ENCODE measurements at places on chromosomes 16 and 17. TPM values are rescaled to one million over a fixed set of nuclear protein-coding genes. Genes with fewer than 3 reads are reported as not detected.
A peak's percentile ranks its signal among the peaks of the same experiment; 100 is the strongest.

The HSD11B2 gene
- total RNA-seq = not detected

- no peak for DNase-seq
These were observed 219.9 kb upstream of the NLRP1 start for GRCh38 chr17:5804251-5804650.

The MAPT gene
- 0.11 TPM for total RNA-seq

- no peak for DNase-seq
These were observed 1.1 kb upstream of the DNAJC7 start for GRCh38 chr17:42018339-42018738.

The POLR3E gene
- total RNA-seq = 49.9 TPM

DNA sequence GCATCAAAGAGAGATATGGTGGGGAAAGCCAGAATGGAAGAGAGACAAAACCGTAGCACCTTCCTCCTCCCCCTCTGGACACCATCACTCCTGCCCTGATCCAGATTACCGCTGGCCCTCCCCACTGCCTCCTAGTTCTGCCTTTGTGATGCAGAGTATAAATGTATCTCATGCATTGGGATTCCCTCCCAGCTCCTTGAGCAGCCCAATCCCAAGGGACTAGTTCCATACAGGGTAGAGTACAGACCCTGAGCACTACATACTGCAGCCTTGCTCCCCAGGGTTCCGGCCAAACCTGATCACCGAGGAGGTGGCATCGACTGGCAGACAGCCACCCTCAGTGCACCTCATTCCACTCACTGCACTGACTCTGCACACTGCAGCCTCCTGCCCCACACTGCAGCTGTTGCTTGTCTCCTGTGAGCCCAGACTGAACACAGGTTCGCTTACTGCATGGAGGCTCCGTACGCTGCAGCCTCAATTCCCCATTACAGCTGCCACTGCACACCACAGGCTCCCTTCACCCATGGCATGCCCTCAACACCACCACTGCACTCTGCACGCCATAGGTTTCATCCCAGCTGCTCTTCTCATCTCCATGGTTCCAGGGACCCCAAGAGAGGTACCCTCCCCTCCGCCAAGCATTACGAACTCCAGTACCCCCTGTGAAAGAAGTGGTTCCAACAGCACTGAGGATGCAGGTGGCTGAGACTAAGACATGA lies 1.7 kb upstream of the THRA start:
- no peak for DNase-seq

The RNF227 gene
- total RNA-seq = 4.2 TPM

- DNase-seq = peak; percentile 57
These were observed 55.6 kb downstream of the BAIAP2 start for GRCh38 chr17:81090361-81091136.

DNA sequence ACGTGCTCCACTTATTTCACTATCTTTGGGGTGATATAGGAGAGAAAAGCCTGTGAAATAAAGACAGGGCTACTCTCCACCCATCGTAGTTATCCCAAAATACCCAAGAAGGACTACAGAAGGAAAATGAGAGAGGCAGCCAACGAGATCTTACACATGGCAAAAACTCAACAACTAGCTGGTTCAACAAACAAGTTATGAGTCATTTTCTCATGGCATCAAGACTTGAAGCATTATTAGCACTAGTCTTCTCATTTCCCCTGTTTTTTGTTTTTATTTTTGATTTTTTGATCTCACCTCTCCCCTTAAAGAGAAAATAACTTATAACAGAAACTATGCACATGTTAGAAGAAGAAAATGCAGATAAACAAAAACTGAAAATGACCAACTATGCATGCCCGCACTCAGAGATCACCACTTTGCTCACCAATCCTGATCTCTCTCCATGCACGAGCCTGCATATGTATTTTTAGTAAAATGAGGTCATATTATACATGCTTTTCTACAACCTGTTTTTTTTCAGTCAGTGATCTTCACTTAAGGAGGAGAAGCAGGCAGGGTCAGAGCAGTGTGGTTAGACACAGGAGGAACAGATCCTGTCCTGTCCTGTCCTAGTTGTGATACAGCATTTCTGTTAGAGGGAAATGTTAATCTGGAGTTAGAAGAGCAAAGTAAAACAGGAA lies 22.8 kb downstream of the FAM117A start:
- no peak for DNase-seq

DNA sequence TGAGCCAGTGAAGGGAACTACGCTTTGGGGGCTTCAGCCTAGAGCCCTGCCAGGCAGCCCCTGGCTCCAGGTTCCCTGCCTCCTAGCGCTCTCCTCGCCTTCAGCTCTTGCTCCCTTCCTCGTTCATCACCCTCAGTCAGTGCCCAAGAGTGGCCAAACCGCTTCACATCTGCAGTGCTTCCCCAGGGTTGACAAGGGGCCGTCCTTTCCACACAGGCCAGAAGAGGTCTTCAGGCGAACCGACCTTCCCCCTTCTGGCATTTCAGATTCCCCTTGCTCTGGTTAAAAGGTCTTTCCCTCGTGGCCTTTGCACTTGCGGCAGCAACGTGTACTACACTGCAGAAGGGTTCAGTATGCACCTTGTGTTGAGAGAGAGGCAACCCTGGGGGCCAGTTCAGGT lies 4.1 kb downstream of the RASD1 start:
- no peak for DNase-seq

The KRT27 gene
- not detected for total RNA-seq

The RNF40 gene
- 100 TPM for total RNA-seq

DNA sequence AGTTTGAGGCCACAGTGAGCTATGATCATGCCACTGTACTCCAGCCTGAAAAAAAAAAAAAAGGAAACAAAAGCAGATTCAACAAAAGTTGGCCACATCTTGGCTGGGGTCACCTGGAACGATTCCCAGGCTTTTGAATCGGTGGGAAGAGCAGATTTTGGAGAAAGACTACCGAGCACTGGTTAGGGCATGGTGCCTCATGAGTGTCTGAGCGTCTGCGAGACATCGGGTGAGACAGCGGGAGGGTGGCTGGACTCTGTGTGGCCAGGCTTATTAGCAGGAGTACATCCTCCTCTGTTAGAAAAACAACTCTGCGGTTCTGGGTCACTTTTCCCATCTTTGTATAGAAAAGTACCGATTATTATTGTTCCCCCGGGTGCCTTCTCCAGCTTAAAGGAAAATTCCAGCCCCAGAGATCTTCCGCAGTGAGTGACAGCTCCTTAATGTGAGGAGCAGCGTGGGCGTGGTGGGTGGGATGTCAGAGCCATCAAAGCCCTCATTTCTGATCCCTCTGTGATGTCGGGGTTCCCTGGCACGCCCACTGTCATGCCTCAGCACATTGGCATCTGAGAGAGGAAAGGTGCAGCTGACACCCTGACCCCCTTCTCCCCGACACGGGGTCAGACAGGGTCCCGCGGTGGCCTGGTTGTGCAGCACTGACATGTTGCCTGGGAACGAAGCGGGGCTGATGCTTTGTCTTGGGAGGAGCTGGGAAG lies 6.9 kb downstream of the RGS9 start:
- DNase-seq = no peak

GRCh38 chr16:68910051-68910450 lies 66.7 kb downstream of the TANGO6 start:
- no peak for DNase-seq

The SMIM36 gene
- total RNA-seq = not detected

DNA sequence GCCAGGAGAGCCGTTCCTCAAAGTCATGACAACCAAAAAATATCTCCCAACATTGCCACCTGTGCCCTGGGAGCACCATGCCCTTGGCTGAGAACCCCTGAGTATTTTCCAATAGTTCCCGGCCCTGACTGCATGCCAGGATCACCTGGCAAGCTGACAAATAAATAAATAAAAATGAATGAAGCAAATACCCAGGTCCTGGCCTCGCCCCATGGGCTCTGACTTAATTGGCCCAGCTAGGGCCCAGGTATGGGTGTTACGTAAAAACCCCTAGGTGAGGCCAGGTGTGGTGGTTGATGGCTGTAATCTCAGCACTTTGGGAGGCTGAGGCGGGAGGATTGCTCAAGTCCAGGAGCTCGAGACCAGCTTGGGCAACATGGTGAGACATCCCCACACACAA lies 2.7 kb upstream of the C16orf74 start:
- no peak for DNase-seq

The ENO3 gene
- total RNA-seq = 26.6 TPM

GRCh38 chr16:89365044-89365467 lies 125.3 kb downstream of the ANKRD11 start:
- DNase-seq = no peak

DNA sequence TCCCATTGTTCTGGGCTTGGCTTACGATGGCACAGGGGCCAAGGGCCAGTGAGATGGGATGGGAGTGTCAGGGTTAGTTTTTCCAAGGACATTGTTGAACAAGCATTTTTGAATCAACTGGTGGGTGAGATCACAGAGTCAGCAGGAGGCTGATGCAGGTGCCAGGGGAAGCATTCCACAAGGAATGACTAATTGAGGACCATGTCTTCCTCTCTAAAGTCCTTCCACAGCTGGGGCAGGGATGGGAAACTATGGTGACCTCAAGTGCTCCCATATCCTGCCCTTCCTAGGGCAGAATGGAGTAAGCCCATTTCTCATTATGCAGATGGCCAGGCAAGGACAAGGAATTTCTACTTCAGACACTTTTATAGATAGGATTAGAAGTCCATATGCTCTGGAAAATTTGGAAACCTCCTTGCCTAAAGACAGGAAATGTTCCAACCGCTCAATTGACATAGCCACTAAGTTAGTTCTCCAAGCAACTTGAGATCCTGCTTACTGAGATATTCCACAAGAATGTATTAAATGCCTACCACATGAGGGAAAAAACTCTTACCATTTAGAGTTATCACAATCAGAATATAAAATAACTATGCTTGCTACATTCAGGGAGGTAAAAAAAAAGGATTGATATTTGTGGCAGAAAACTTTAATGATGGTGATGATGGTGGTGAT lies 21.2 kb upstream of the ENGASE start:
- no peak for DNase-seq

- no peak for DNase-seq
These were observed 228.7 kb downstream of the MSI2 start for GRCh38 chr17:57484826-57485565.

The PYDC1 gene
- not detected for total RNA-seq

The RCVRN gene
- total RNA-seq = not detected

DNA sequence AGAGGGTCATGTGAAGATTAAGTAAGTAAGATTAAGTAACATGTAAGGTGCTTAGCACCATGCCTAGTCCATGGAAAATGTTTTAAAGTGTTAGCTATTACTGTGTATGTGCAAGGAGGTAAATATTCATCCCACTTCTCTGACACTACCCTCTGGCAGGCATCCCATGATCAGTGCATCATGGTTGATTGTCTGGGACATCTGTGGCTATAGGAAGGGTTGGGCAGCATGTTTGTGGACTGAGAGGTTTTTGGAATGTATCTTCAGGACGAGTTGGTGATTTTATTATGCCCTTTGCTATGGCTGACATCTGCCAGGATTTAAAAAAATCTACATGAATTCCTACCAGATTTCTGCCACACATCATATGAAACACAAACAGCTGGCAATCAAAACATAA lies 6.5 kb upstream of the TAOK1 start:
- DNase-seq = no peak

DNA sequence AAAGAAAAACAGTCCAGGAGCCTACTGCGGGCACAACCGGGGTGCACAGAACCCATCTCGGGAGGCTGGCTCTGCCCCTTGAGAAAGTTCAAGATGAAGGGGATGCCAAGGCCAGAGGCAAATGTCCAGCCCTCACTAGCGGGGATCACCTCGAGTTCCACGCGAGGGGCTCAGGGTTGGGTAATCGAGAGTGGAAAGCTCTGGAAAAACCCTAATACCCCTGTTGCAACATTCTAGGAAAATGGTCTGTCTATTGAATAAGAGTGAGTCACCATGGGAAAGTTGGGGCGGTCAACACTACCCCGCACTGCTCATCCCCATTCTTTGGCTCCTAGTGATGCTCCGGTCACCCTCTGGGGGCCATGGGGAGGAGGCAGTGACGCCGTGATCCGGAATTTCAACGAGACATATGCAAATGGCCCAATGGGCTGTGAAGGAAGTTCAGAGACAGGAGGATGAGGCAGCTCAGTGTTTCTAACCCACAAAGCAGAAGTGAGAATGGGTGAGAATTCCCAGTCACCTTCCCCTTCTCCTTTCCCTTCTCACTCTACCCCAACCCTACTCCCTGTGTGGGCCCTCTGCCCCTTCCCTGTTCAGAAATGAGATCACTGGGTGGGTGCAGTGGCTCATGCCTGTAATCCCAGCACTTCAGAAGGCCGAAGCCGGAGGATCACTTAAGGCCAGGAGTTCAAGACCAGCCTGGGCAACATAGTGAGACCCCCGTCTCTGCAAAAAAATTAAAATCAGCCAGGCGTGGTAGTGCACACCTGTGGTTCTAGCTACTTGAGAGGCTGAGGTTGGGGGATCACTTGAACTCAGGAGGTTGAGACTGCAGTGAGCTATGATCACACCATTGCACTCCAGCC lies 22.4 kb downstream of the SOCS3 start:
- DNase-seq = no peak

GRCh38 chr17:15431766-15432165 lies 35.7 kb downstream of the CDRT4 start:
- DNase-seq = no peak

- no peak for DNase-seq
These were observed 167.0 kb downstream of the MAP2K4 start for GRCh38 chr17:12187658-12188057.

The SEZ6 gene
- not detected for total RNA-seq

DNA sequence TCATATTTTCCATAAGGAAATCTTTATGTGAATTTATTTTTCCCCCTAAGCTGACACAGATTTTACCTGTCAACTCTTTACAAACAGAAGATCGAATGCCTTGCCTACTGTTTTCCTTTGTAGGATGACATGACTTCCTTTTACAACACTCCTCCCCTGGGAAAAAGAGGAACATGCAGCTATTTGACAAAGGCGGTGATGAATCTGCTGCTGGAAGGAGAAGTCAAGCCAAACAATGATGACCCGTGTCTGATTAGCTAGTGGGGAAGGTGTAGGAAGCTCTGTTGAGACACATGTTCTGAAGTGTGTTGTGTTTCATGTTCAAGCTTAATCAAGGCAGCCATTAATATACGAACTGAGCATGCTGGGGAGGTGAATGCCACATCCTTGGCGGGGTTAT lies 238.0 kb downstream of the PHKB start:
- no peak for DNase-seq

The AATF gene
- 72.9 TPM for total RNA-seq

GRCh38 chr17:74992223-74992622 lies 4.8 kb downstream of the CDR2L start:
- DNase-seq = no peak

DNA sequence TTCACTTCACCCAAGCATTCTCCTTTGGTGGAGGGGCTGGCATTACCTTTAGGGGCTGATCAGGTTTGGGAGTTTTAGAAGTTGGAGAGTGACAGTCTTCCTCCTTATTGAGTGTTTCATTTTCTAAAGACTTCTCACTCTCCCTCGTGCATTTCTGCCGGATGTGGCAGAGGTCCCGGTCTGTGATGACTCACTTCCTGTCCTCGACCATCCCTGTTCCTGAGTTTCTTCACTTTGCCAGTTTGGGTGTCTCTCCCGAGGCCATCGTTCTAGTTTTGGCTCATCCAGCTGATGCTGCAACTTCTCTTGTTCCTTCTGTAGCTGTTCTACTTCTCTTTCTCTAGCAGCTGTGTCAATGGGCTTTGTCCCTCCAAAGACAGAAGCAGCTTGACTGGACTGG lies 104.3 kb downstream of the PHKB start:
- no peak for DNase-seq

The CD300LG gene
- not detected for total RNA-seq

The KRTAP4-3 gene
- total RNA-seq = not detected

- no peak for DNase-seq
These were observed 92.5 kb upstream of the HAS3 start for GRCh38 chr16:69012906-69013305.

- DNase-seq = no peak
These were observed 653 bp upstream of the VAC14 start for GRCh38 chr16:70801611-70802010.

All from activated CD8-positive, alpha-beta T cell treated with anti-CD3 and anti-CD28 coated beads, Interleukin-2, amount 10 ng/mL, durations not matched to agents 7 days and 5 days (primary cell).